Dorsolateral prefrontal cortex (tissue), 122 donors: ENCODE measurements at places on chromosomes 7 and 10. TPM values are rescaled to one million over a fixed set of nuclear protein-coding genes. Genes with fewer than 3 reads are reported as not detected.

The FAM25A gene
- not detected for total RNA-seq

The ST8SIA6 gene
- 2.6 TPM for total RNA-seq

The RBP4 gene
- 40.7 TPM for total RNA-seq

The HSPA12A gene
- total RNA-seq, result 162 TPM

The GRM3 gene
- 160 TPM for total RNA-seq

The CNTNAP2 gene
- total RNA-seq, result 172 TPM

The PDE1C gene
- total RNA-seq, result 81.5 TPM

The FANK1 gene
- total RNA-seq, result 4.3 TPM

The LHFPL3 gene
- total RNA-seq, result 12.7 TPM

The NDUFB2 gene
- total RNA-seq, result 228 TPM

The VWDE gene
- total RNA-seq, result 2.1 TPM

The HYAL4 gene
- total RNA-seq, result not detected

The FZD1 gene
- total RNA-seq, result 4.5 TPM

The TDRD1 gene
- total RNA-seq, result 1.2 TPM

The RNF148 gene
- 5.8 TPM for total RNA-seq

The IL6 gene
- total RNA-seq, result 0.92 TPM

The MSMB gene
- total RNA-seq, result not detected

The ELFN1 gene
- 4.4 TPM for total RNA-seq

The CXCL12 gene
- total RNA-seq, result 11.1 TPM

The ANKRD7 gene
- total RNA-seq, result 4.5 TPM

The ADAM22 gene
- total RNA-seq, result 114 TPM

The NUDT13 gene
- 1.3 TPM for total RNA-seq

The ARHGEF35 gene
- total RNA-seq, result 0.72 TPM

The NME8 gene
- total RNA-seq, result not detected

The ACTL6B gene
- total RNA-seq, result 67.2 TPM

The SLC26A5 gene
- total RNA-seq, result not detected

The HDAC9 gene
- 45.5 TPM for total RNA-seq

The PMPCB gene
- total RNA-seq, result 64.9 TPM

The NYAP1 gene
- total RNA-seq, result 56.9 TPM

The C10orf62 gene
- not detected for total RNA-seq

The ADAP1 gene
- total RNA-seq, result 127 TPM

The STAG3 gene
- total RNA-seq, result 4.6 TPM

The CPA5 gene
- total RNA-seq, result 1.4 TPM

The VSTM4 gene
- total RNA-seq, result 11.9 TPM

The CYP2C19 gene
- total RNA-seq, result not detected

The HMX2 gene
- total RNA-seq, result not detected

The SHTN1 gene
- total RNA-seq, result 191 TPM

The TNPO3 gene
- total RNA-seq, result 40.1 TPM

The PLXNA4 gene
- 47.6 TPM for total RNA-seq

The RBM20 gene
- 1.8 TPM for total RNA-seq

The C10orf90 gene
- 49.5 TPM for total RNA-seq

The PRDX3 gene
- 72.9 TPM for total RNA-seq

The FOXI2 gene
- total RNA-seq, result not detected

The CALML3 gene
- not detected for total RNA-seq

The FAM221A gene
- total RNA-seq, result 26.6 TPM

The CALY gene
- total RNA-seq, result 177 TPM

The CUZD1 gene
- total RNA-seq, result 1.2 TPM

The CALML5 gene
- not detected for total RNA-seq

The THSD7A gene
- 12.8 TPM for total RNA-seq

The ASB10 gene
- not detected for total RNA-seq

The MBLAC1 gene
- total RNA-seq, result 8.9 TPM

The SPACDR gene
- 1.6 TPM for total RNA-seq
